ENCODE measurements at places on chromosomes 3 and 15.

DNA sequence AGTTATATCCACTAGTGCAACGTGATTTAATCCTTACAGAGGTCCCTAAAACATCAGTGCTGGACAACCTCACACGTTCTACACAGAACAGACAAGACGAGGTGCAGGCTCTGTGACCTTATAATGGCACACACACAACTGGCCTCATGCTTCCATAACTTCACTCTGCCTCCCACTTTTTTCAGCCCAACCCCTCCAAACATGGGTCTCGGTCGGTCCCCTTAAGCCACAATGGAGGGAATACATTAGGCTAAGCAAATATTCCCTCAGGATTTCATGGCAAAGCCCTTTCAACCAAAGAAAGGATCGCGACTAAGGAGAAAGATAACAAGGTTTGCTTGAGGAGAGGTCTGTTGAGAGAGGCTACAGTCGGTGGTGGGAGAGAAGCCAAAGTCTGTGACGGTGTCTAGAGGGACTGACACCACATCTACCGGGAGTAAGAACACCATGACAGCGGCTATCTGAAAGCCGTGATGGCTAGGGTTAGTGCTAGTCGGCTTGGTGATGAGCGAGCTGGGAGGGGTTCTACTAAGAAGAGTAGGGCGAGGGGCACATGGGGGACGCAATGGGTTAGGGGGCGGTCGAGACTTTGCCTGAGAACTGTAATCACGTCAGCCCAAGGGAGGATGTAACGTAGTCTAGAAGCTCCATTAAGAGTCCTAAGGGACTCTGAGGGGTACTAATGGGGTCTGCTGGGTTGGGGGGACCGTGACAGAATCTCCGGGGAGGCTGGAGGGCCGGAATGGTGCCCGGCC is 1.0 kb downstream of the MYO9A start:
- DNase-seq, result peak; percentile 63

DNA sequence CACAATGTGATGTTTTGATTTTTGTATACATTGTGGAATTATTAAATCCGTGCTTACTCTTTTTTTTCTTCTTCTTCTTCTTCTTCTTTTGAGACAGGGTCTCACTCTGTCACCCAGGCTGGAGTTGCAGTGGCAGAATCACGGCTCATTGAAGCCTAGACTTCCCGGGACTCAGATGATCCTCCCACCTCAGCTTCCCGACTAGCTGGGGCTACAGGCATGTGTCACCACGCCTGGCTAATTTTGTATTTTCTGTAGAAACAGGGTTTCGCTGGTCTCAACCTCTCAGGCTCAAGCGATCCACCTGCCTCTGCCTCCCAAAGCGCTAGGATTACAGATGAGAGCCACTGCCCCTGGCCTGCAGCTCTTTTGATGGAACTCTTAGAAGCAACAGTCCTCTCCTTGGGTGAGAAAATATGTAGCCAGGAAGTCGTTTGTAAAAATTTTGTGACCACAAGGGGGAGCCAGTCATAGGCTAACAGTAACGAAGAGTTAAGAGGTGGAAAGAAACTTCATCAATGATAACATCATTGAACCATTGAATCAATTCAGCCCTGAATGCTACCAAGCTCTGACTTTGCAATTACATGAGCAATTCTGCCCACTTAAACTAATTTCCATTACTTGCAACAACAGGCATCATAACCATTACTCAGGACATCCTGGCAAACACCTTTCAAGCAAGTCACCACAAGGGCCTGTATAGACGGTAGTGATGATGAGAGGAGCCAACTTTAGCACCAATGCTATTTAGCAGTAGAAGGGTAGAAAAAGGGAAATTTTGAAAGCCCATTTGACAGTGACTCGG is 16.7 kb upstream of the CMTM7 start:
- DNase-seq, result peak; percentile 49

DNA sequence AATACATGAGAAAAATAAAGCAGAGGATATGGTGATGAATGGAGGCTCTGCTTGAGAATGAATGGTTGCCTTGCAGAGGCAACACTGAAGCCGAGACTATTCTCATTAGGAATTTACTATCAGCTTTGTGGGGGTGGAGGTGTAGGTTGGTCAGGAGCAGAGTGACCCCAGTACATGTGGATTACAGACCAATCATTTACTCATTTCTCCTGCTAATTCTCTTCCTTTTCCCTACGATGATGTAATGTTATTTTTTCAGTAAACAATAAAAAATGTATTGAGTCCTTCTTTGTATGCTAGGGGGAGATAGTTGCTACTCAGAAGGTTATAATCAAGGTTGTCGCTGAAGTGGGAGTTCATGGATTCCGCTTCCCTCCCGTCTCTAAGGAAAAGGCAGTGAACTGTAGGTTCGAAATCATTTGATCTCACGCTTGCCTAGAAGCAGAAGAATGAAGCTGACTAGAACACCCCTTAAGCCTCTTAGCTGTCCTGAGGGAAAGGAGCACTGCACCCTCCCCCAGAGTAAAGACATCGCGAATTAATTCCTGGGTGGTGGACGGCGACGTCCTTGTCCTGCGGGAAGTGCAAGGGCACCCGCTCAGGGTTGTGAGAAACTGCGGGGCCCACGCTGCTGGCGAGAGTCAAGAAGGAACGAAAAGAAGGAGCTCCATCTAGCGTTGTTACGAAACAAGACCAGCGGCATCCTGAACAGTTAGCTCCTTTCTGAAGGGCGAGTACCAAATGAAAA is 213.2 kb upstream of the PFN2 start:
- peak; percentile 77 for DNase-seq

GRCh38 chr15:60090747-60091146 is 86.6 kb downstream of the FOXB1 start:
- no peak for DNase-seq

- no peak for DNase-seq
Measured at GRCh38 chr15:60903211-60903610, 325.9 kb downstream of the RORA start.

Data from SW 1271 (cell line).